ENCODE measurements at places on chromosomes 16 and 17.

GRCh38 chr17:69064476-69064875 is 3.7 kb upstream of the ABCA9 start:
- no peak for DNase-seq

DNA sequence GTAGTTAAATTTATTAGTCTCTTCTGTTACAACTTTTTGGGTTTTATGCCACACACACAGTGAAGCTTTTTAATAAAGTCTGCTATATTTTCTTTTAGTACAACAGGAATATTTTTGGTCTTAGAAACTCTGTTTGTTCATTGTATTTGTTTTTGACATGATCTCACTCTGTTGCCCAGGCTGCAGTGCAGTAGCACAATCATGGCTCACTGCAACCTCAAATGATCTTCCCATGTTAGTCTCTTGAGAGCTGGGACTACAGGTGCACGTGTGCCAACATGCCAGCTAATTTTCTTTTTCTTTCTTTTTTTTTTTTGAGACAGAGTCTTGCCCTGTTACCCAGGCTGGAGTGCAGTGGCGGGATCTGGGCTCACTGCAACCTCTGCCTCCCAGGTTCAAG is 27.1 kb downstream of the PPM1D start:
- no peak for DNase-seq

DNA sequence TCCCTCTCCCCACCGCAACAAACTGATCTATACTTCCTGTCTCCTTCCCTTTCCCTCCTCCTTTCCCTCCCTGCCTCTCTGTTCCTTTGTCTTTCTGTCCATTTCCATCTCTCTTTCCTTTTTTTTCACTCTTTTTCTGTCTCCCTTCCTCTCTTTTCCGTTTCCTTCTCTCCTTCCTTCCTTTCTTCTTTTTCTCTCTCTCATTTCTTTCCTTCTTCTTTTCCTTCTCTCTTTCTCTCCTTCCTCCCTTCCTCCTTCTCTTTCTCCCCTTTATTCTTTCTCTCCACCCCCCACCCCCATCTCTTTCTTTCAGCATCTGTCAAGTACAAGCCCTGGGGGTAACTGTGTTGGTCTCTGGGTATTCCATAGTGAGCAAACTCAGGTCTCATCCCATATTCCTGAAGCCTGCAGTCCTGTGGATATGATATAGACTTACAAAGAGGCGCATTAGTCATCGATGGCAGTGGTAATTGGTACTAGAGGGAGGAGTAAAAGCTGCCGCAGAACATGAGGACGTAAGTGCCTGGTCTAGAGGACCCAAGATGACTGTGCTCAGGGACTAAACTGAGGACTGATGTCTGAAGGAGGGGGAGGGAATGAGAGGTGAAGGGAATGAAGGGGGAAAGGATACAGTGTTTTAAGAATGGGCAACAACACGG is 50.4 kb downstream of the VAT1L start:
- no peak for DNase-seq

DNA sequence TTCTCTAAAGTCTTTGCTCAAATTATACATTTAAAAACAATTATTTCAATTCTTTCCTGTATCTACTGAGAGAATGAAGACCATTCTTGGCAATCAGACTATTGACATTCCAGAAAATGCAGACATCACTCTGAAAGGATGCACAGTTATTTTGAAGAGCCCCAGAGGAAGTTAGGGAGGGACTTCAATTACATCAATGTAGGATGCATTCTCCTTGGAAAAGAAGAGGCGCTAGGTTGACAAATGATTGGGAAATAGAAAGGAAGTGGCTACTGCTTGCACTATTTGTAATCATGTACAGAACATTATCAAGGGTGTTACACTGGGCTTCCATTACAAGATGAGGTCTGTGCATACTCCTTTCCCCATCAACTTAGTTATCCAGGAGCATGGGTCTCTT is 74.3 kb downstream of the SSH2 start:
- DNase-seq: no peak

DNA sequence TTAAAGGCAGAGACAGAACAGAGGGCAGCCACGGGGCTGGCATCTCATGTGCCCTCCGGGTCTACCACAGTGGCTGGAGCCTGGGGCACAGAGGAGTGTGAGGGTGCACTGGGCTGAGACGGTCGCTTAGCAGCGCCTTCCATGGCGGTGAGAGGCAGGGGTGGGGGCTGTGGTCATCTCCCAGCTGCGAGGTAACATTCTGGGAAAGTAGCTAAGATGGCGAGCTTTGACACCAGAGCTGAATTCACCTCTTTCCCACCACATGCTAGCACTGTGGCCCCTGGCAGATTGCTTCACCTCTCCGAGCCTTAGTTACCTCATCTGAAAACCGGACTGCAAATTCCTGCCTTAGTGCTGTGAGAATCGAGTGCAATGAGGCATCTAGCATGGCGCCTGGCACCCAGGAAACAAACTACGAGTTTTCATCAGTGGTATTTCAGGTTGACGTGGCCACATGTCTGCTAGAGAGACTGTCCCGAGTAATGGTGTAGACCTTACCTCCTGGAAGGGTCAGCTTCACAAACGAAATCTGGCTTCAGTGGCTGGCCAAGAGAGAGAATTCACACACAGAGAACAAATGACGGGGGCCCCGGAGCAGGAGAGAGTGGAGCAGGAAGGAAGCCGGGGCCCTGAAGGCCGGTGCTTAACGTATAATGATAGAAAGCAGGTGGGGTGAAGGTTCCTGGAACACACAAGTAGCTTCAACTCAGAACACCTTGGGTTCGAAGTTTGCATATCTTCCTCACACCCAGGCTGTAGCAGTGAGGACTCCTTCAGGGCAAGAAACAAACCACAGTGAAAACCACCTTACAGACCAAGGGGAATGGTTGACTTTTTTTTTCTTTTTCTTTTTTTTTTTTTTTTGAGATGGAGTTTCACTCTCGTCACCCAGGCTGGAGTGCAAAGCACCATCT is 63.9 kb upstream of the RPH3AL start:
- no peak for DNase-seq

GRCh38 chr16:15790458-15790857 is 66.4 kb downstream of the MYH11 start:
- DNase-seq: no peak

DNA sequence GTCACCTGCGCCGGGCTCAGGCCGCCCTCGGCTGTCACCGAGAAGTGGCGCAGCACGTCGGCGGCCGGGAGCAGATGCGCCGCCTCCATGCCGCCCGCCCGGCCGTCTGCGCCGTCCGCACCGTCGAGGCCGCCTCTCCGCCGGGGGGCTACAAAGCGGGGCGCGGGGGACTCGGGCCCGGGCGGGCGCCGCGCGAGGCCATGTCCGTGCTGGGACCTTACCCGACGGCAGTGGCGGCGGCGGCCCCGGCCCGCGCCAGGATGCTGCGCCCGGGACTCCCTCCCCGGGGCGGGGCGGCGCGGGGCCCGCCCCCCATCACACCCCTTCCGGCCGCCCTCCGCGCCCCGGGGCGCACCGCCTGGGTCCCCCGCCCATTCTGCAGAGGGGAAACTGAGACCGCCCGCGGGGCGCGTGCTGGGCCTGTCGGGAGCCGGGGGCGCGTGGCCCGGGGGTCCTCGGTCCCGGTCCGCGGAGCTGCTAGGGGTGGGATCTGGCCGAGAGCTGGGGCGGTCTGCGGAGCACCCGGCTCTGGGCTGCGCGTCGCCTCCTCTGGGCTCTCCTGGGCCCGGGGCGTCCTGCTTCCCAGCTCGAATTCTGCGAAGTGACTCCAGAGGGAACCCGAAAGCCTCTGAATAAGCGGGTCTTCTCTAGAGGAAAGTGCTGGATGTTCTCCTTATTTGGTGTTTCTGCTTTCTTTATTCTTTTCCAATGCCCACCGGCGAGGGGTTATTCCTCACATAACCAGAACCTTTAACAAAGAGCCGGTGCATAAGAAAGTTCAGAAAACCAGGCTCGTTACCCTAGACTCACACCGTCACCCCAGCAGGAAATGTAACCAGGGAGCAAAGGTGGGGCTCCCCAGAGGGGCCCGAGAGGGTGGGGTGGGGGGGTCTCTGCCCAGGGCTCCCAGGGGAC is at the start of gene ATP2A3:
TSS of gene ATP2A3 (minus strand) at position 235 of the 915 bp plus-strand sequence. CDS start at position 89, 146 bp downstream.
- DNase-seq: no peak

DNA sequence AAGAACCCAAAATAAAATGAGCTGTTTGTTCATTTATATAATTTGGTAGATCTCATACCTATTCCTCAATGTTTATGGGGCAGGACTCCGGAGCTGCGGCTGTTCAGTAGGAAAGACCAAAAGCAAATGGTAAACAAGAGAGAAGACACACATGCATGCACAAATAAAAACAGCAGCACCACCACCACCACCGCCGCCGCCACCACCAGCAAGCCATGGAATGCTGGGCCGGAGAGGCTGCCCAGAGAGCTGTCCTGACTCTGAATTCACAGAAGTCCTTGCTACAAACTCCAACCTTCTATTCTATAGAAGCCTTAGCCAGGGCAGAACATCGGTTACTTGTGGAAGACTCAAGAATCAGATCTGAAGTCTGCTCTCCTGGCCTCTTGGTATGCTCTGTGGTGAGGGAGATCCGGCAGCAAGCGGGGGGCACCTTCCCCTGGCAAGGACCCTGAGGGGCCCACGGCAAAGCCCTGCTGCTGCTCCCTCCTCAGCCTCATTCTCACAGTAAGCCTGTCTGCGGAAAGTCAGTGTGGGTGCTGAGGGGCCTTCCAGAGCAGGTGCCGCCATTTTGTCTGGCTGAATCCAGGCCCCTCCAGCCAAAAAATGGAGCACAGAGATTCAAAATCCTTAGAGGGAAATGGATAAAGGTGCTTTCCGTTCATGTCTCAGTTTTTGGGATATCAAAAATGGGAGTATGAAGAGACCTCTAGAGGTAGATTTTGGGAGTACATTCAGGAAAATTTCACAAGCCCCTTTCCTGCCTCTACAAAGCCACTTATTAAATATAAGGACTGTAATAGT is 6.4 kb upstream of the FOXJ1 start:
- DNase-seq: no peak

DNA sequence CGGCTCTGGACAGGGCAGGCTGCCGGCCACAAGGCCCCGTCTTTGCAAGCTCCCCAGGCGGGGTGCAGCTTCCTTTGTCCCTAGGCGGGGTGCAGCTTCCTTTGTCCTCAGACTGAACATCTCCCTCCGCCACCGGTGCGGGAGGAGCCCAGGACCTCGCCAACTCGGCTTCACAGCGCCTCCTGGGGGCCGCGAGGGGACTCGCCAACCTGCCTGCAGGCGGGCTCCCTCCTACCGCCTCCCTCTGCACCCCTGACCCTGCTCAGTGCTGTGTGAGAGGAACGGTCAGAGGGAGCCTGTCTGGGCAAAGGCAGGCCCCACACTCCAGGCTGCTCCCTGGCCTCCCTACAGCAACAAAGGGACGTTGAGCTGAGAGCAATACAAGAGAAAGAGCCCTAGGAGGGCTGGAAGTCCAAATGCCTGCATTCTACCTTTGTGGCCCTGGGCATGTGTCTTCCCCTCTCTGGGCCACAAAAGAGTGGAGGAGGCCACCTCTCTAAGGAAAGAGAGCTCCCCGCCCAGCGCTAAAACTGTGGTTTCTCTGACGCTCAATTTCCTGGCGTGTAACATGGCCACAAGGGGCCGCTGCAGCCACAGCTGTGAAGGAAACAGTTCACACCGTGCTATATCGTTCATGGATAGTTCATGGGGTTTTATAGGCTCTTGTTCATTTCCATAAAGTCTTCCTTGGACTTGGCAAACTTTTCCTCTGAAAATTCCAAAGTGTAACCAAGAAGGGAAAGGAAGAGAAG is 20.9 kb upstream of the KRT19 start:
- DNase-seq: peak; percentile 52

- peak; percentile 79 for DNase-seq
Observed at GRCh38 chr17:31524926-31525800, 133.7 kb downstream of the RAB11FIP4 start.

GRCh38 chr16:78679546-78679945 is 580.1 kb downstream of the WWOX start:
- DNase-seq: no peak

DNA sequence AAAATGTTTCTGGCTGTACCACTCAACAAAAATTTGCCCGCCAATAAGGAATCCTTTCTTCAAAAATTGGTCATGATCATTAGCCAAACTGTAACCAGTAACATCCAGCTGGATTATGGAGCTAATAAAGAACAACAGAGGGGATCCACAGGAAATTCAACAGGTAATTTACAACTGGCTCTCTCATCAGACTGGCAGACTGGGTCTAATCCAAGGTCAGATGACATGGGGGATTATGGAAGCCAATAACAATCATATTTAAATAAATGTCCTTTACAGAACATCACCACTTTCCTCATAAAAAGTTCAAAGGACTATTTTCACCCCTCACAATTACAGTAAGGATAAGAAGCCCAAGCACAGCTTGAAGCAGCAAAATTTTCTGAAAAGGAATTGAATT is 66.4 kb downstream of the KANSL1 start:
- DNase-seq: no peak

- no peak for DNase-seq
Observed at GRCh38 chr17:52027620-52028295, 130.8 kb downstream of the CA10 start.

GRCh38 chr16:14132696-14133048 is 61.6 kb downstream of the MRTFB start:
- no peak for DNase-seq

GRCh38 chr16:879461-879861 is 78.9 kb upstream of the GNG13 start:
- no peak for DNase-seq

DNA sequence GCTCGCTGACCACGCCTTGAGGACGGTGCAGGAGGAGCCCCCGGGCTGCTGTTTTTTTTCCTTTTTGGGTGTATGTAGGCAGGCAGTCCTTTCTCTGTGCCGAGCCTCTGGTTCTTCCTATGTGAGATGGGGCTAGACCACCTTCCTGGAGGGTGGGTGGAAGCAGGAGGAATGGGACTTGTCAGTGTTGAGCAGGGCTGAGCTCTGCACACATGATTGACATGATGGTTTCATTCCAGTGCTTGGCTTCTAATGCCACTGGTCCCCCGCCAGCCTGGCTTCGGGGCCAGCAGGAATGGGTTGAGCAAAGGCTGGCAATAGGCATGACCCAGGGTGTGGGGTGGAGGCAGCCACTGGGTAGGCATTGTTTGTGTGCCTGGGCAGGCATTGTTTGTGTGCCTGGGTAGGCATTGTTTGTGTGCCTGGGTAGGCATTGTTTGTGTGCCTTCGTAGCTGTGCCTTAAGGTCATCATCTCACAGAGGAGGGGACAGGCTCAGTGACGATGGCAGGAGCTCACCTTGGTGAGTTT is 14.2 kb upstream of the ADCY7 start:
- no peak for DNase-seq

DNA sequence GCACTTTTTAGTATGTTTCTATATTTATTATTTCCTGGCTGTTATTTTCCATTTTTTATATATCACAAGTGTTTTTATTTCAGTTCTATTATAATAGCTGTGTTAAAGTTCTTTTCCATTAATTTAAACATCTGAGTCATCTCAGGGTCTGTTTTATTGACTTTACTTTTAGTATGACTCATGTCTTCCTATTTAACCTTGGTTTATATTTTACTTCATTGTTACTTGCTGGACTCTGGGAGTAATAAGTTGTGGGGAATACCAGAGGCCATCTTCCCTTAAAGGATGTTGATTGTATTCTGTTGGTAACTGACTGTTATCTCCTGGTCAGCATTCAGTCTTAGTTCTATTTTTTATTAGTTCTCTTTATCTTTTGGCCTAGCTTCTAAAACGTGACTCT is 1508.2 kb downstream of the CDH11 start:
- no peak for DNase-seq

GRCh38 chr17:16377941-16378341 is 3.0 kb upstream of the UBB start:
- no peak for DNase-seq

- DNase-seq: no peak
Observed at GRCh38 chr16:71296584-71297340, 7.6 kb upstream of the CMTR2 start.

GRCh38 chr16:72739577-72739976 is 308.4 kb downstream of the ZFHX3 start:
- no peak for DNase-seq
